Activated CD4-positive, alpha-beta T cell treated with anti-CD3 and anti-CD28 coated beads, Interleukin-2, amount 10 ng/mL, durations not matched to agents 24 days and 14 days (primary cell): ENCODE measurements at places on chromosomes 3 and 15. TPM values are rescaled to one million over a fixed set of nuclear protein-coding genes. Genes with fewer than 3 reads are reported as not detected.

The ETV5 gene
- total RNA-seq, result 2.2 and 2.5 TPM in 2 replicates

- no peak for DNase-seq
These were observed 300.6 kb upstream of the KCNH8 start for GRCh38 chr3:18847583-18848197.

The UTS2B gene
- total RNA-seq, result not detected in 2 replicates

DNA sequence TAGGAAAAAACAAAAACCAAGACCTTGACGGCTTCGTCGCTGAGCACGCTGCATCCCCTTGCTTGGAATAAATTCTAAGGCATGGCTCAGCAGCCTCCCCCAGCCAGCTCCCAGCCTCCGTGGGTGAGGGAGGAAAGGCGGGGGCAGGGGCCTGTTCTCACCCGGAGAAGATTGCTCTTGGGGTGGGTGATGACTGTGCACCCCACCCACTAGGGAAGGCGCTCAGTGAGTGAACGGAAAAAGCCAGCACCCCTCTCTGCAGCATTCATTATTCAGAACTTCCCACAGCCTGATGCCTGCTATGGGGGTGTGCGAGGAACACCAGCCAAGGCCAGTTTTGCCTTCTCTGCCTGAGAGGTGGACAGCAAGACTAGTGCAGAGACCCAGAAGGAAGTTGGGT lies 19.3 kb upstream of the NTRK3 start:
- no peak for DNase-seq

GRCh38 chr3:113560831-113561623 lies 28.7 kb downstream of the SIDT1 start:
- DNase-seq, result no peak

- DNase-seq, result peak; percentile 59
These were observed 3.2 kb downstream of the ZIC1 start for GRCh38 chr3:147412261-147412916.

The BOC gene
- 1.4 and 1.9 TPM in 2 replicates for total RNA-seq

DNA sequence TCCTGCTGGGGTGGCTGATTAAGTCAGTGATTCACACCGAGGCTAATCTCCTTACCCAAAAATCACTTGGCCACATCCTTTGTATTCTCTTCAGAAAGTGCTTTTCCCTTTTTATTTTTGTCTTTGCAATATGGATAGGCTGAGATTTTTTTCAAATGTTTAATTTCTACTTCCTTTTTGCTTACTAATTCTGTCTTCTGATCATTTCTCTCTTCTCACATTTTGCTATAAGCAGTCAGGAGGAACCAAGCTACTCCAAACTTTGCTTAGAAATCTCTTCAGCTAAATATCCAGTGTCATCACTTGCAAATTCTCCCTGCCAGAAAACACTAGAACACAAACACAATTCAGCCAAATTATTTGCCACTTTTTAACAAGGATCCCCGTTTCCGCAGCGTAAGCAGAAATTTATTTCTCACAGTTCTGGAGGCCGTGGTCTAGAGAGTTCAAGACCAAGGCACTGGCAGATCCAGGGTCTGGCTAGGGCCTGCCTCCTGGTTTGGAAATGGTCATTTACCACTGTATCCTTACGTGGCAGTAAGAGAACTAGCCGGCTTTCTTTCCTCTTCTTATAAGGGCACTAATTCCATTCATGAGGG lies 104.9 kb downstream of the IL5RA start:
- DNase-seq, result no peak

GRCh38 chr3:142614059-142614626 lies 17.9 kb downstream of the PLS1 start:
- DNase-seq, result no peak

The CMTM7 gene
- 45.0 and 46.3 TPM in 2 replicates for total RNA-seq

DNA sequence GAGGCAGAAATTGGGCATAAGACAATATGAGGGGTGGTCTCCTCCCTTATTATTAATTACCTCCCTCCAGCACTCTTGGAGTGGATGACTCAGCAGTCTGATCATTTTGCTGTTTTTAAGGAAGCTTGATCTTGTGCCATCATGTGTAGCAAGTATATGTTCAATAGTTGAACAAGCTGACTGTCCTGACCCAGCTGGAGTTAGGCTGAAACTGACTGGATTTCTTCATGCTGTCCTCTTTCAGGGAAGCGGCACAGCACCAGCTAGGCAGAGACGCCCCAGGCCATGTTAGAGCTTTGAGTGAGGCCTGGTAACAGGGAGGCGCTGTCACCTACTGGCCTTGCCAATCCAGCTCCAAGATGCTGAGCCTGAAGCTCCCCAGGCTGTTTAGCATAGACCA lies 54.4 kb upstream of the KIF23 start:
- no peak for DNase-seq

DNA sequence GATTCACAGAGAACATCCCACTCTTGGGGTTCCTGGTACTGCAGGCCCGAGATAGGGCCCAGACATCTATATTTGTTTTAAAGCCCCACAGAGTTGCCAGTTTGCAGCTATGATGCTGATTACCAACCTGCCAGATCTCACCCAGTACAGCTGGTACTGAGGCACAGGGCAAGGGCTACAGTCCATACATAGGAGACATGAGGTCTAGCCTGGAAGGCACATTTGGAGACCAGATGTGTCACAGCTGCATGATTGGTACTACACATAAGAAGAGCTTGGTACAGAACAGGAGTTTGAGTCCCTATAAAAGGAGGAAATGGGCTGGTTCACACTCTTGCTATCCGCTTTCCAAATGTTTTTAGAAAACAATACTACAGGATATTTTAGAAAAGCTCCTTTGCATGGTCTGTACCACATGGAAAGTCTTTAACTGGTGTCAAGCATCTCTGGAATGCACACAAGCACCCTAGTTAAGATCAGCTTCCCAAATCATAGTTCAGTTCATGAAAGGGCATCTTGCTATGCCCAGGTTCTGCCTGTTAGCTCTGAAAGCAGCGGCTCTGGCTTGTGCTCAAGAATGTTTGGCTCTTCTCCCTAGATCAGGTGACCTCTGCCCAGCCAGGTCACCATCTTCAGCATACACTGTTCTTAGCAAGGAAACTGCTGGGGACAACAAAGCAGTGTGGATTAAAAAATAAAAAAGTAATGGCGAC lies 20.6 kb downstream of the MTMR14 start:
- DNase-seq, result no peak

- DNase-seq, result no peak
These were observed 71.8 kb downstream of the PEX5L start for GRCh38 chr3:179964890-179965289.

The ANO10 gene
- total RNA-seq, result 3.5 and 6.0 TPM in 2 replicates

DNA sequence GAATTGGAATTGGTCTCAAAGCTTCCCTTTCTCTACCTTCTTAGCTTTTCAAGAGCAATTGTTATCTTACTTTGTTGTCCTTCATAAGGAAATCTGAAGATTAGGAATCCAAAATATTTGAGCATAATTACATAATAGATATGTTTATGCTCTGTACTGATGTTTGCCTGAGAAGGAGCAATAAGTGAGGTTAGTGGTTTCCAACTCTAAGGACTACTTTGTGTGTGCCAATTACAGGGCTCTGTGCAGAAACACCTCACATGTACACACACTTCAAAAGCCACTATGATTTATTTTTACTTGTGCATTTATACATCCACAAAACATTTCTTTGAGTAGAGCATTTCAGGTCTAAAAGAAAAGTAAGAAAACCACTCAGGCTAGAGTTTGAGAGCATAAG lies 49.9 kb downstream of the MME start:
- DNase-seq, result no peak
